Endothelial cell (in vitro differentiated cells): ENCODE measurements at places on chromosomes 2 and 18. TPM values are rescaled to one million over a fixed set of nuclear protein-coding genes. Genes with fewer than 3 reads are reported as not detected.

GRCh38 chr2:12363569-12363968 lies 353.2 kb upstream of the TRIB2 start:
- H3K27me3 ChIP-seq = no peaks in the 10 kb centered on the region
- no peaks in the 10 kb centered on the region for H3K36me3 ChIP-seq
- H3K27ac ChIP-seq = no peak overlapping the region
- H3K4me3 ChIP-seq = no peak overlapping the region
- H3K4me1 ChIP-seq = no peaks in the 10 kb centered on the region

GRCh38 chr2:231393149-231394131 lies 2.1 kb upstream of the B3GNT7 start:
- H3K36me3 ChIP-seq = no peaks in the 10 kb centered on the region
- no peak for DNase-seq
- H3K27ac ChIP-seq = no peak overlapping the region
- peaks cover 3% of the 10 kb centered on the region for H3K4me1 ChIP-seq

FER1L5 gene
- total RNA-seq = 1.0 TPM

IL18R1 gene
- 0.51 TPM for total RNA-seq

EVX2 gene
- not detected for total RNA-seq

- no peaks in the 10 kb centered on the region for H3K36me3 ChIP-seq
- H3K4me1 ChIP-seq = peaks cover 7% of the 10 kb centered on the region
Measured at GRCh38 chr2:203021991-203022390, 7.3 kb downstream of the NBEAL1 start.

- DNase-seq = no peak
- H3K36me3 ChIP-seq = peaks cover 9% of the 10 kb centered on the region
- no peak overlapping the region for H3K4me3 ChIP-seq
- H3K4me1 ChIP-seq = peaks cover 12% of the 10 kb centered on the region
Measured at GRCh38 chr2:218896501-218897393, 16.1 kb downstream of the WNT10A start.

PROM2 gene
- total RNA-seq = 0.62 TPM

DNA sequence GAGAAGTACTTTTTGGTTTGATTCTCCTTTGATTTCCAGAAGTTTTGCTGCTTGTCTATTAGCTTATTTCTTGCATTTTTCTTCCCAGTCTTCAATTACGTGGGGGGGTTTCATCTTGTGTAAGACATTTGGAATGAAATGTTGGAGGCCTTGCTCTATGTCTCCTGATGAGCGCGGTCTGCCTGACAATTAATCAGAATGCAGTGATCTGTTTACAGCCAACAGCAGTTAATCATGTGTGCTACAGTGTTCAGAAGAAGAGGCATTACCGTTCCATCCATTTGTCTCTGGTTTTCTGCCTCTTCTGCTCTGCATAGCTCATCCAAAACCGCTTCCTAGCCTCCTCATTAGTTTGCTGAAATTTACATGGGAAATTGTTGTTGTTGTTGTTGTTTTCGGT lies 134.4 kb upstream of the ST6GAL2 start:
- peaks cover 3% of the 10 kb centered on the region for H3K27me3 ChIP-seq
- no peak for DNase-seq
- H3K4me3 ChIP-seq = no peak overlapping the region

- H3K27me3 ChIP-seq = no peaks in the 10 kb centered on the region
- no peaks in the 10 kb centered on the region for H3K4me1 ChIP-seq
- H3K27ac ChIP-seq = no peak overlapping the region
- no peak for DNase-seq
- no peak overlapping the region for H3K4me3 ChIP-seq
Measured at GRCh38 chr2:30678410-30679137, 128.7 kb downstream of the CAPN13 start.

DNA sequence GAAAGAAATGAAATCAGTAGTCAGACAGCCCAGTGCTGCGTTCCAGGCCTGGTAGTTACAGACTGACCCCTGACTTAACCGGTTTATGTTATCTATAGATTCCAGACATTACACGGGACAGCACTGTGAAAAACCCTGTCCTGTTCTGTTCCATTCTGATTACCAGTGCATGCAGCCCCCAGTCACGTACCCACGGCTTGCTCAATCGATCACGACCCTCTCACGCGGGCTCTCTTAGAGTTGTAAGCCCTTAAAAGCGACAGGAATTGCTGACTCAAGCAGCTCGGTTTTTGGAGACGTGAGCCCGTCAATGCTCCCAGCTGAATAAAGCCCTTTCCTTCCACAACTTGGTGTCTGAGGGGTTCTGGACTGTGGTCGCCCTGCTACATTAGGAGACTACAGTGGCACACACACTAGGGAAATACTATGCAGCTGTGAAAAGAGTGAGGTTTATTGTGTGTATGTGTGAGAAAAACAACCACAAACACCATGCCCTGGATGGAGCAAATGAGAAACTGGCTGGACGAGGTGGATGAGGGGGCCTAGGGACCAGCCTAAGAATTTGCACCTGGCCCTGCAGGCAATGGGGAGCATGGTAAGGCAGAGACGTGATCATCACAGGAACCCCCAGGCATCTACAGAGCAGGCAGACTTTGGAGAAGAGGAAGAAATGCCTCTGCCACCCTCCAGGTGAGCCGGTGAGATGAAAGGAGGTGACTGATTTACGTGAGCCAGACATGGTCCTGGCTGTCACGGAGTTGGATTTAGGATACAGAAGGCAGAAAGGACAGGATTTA lies 49.1 kb upstream of the SEMA4C start:
- H3K36me3 ChIP-seq = no peaks in the 10 kb centered on the region
- H3K4me3 ChIP-seq = no peak overlapping the region
- no peak for DNase-seq
- peaks cover 10% of the 10 kb centered on the region for H3K27me3 ChIP-seq

- no peaks in the 10 kb centered on the region for H3K36me3 ChIP-seq
- DNase-seq = no peak
- H3K27me3 ChIP-seq = peaks cover 2% of the 10 kb centered on the region
- H3K27ac ChIP-seq = no peak overlapping the region
Measured at GRCh38 chr2:168841445-168841844, 39.0 kb downstream of the NOSTRIN start.

DNA sequence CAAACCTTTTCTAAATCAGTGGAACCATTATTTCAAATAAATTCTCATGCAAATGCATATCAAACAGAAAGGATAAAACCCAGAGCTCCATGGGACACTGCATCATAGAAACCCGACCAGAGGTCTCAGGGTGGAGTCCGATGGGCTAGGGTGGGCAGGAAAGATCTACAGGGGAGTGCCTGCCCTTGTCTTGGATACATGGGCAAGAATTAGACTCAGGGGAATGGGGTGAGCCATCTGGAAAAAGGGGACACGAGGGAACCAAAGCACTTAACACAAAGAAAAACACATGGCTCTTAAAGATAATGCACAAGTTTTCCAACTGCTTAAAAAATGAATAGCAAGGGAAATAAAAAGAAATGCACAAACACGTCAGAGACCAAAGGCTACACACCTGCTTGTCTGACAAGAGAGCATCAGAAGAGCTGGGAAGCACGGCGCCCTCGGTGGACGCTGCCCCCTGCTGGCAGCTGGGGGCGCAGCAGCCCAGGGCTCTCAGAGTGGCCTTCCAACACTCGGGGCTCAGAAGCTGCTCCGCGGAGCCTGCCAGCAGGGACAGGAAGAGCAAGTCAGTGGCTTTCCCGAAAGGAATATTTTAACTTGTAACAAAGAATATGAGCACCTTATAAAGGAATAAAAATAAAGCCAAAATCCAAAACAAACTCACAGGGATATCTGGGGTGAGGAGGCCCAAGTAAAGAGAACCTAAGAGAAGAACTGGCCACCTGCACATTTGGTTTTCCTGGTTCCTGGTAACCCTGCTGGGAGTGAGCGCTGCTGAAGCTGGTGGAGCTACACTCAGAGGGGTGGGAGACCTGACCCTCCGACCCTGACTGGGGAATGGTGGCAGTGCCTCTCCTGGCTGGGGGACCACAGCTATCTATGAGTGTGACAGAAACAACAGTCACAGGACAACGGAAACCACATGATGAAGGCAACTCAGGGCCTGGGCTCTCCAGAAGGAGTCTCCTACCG lies 54.5 kb downstream of the SIGLEC15 start:
- peaks cover 12% of the 10 kb centered on the region for H3K36me3 ChIP-seq
- H3K27ac ChIP-seq = no peak overlapping the region
- no peak overlapping the region for H3K4me3 ChIP-seq
- no peaks in the 10 kb centered on the region for H3K4me1 ChIP-seq
- no peaks in the 10 kb centered on the region for H3K27me3 ChIP-seq
- peak; percentile 88 for DNase-seq

BABAM2 gene
- total RNA-seq = 40.2 TPM

GRCh38 chr2:46325182-46325928 lies 28.1 kb downstream of the EPAS1 start:
- peaks cover 1% of the 10 kb centered on the region for H3K27me3 ChIP-seq
- peaks cover 40% of the 10 kb centered on the region for H3K4me1 ChIP-seq
- no peak for DNase-seq

- no peak overlapping the region for H3K4me3 ChIP-seq
- no peak overlapping the region for H3K27ac ChIP-seq
- H3K27me3 ChIP-seq = peaks cover 9% of the 10 kb centered on the region
- DNase-seq = no peak
- H3K4me1 ChIP-seq = peaks cover 2% of the 10 kb centered on the region
Measured at GRCh38 chr2:3462493-3463104, 56.7 kb downstream of the ADI1 start.

GRCh38 chr2:125979886-125980285 lies 676.1 kb upstream of the GYPC start:
- H3K4me1 ChIP-seq = no peaks in the 10 kb centered on the region
- no peaks in the 10 kb centered on the region for H3K36me3 ChIP-seq
- H3K4me3 ChIP-seq = no peak overlapping the region
- peaks cover 2% of the 10 kb centered on the region for H3K27me3 ChIP-seq

LIMS3 gene
- total RNA-seq = 10.0 TPM

TDRD15 gene
- 0.05 TPM for total RNA-seq

DNA sequence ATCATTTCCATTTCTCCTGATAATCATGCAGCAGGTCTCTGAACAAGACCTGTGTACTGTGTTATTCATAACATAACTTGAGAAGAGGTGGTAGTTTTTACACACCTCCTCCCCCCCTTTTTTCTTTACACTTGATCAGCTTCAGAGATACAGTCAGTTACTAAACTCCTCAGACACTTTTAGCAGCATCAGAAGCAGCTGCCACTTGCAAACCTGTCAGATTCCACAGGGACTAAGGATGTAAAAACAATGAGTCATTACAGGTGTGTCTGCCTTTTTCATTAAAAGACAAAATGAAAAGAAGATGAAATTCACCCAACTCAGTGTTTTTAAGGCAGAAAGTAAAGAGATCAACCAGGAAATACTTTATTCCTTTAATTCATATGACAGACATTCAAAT lies 254.0 kb downstream of the NRXN1 start:
- H3K27ac ChIP-seq = no peak overlapping the region
- H3K36me3 ChIP-seq = no peaks in the 10 kb centered on the region
- H3K4me3 ChIP-seq = no peak overlapping the region
- H3K27me3 ChIP-seq = peaks cover 3% of the 10 kb centered on the region
- DNase-seq = no peak
- peaks cover 2% of the 10 kb centered on the region for H3K4me1 ChIP-seq

DNA sequence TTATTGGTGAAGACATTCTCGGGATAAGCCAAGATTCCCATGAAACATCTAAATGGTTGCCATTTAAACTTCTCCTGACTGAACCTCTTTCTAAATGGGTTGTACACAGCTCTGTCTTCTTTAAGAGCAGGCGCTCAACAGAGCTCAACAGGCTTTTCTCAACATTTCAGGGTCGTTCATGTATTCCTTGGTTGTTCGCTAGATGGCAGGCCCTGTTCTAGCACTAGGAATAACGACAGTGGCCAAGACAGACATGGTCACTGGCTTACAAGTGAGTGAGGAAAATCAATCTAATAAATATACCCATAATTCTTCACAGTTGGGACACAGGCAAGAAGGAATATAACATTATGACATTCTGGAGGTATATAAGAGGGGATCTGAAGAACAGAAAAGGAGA lies 154.5 kb downstream of the SMAD2 start:
- peaks cover 3% of the 10 kb centered on the region for H3K27me3 ChIP-seq
- H3K4me1 ChIP-seq = peaks cover 6% of the 10 kb centered on the region
- H3K27ac ChIP-seq = no peak overlapping the region
- no peak for DNase-seq
- H3K36me3 ChIP-seq = peaks cover 4% of the 10 kb centered on the region
- no peak overlapping the region for H3K4me3 ChIP-seq

DNA sequence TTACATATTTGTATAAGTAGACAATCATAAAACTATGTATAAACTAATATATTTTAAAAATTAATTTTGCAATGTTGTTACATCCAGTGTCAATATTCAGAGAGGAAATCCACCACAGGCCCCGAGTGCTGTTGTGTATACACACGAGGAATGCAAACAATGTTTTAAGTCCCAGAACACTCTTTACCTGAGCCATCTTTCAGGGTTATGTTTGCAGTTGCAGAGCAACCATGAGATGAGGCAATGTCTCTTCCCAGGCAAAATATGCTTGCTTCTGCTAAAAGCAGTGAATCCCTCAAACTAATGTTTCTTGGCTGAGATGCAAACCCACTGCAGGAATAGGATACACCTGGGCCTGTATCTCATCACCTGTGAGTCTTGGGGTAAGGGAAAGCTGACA lies 91.3 kb downstream of the ASXL2 start:
- H3K36me3 ChIP-seq = peaks cover 5% of the 10 kb centered on the region
- H3K4me1 ChIP-seq = no peaks in the 10 kb centered on the region
- DNase-seq = no peak
- no peak overlapping the region for H3K27ac ChIP-seq

TTR gene
- not detected for total RNA-seq

- H3K4me1 ChIP-seq = peaks cover 3% of the 10 kb centered on the region
- no peaks in the 10 kb centered on the region for H3K36me3 ChIP-seq
- H3K27me3 ChIP-seq = no peaks in the 10 kb centered on the region
- DNase-seq = no peak
Measured at GRCh38 chr2:168679081-168679480, 123.4 kb upstream of the NOSTRIN start.

- H3K27ac ChIP-seq = no peak overlapping the region
- peaks cover 7% of the 10 kb centered on the region for H3K36me3 ChIP-seq
- H3K4me3 ChIP-seq = no peak overlapping the region
- no peak for DNase-seq
- H3K27me3 ChIP-seq = no peaks in the 10 kb centered on the region
Measured at GRCh38 chr2:4336864-4337263, 633.5 kb downstream of the DCDC2C start.

CKAP2L gene
- total RNA-seq = 5.5 TPM

RBKS gene
- total RNA-seq = 2.0 TPM

DNA sequence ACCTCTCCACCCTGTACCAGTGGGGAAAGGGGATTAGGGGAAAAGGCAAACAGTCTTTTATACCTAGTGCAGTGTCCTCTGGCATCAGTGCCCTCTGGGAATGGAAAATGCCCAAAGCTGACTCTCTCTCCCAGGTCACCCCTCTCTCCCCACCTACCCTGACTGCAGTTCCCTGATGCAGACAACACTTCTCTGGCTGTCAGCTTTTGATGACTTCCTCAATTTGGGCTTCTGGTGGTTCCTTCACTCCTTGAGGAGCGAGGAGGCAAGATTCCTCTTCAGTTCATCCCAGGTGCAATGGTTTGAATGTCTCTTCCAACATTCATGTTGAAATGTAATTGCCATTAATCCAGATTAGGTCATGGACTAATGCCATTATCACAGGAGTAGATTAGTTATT lies 19.7 kb upstream of the PPM1B start:
- no peaks in the 10 kb centered on the region for H3K27me3 ChIP-seq
- no peaks in the 10 kb centered on the region for H3K4me1 ChIP-seq
- no peak for DNase-seq
- no peak overlapping the region for H3K27ac ChIP-seq
- no peak overlapping the region for H3K4me3 ChIP-seq
